DMS53 (cell line): ENCODE measurements at places on chromosomes 13 and 19.
A peak's percentile ranks its signal among the peaks of the same experiment; 100 is the strongest.

- no peak for DNase-seq
Measured at GRCh38 chr19:52219611-52220010, 29.8 kb downstream of the PPP2R1A start.

GRCh38 chr13:21673539-21673788 lies 2.6 kb downstream of the FGF9 start:
- no peak for DNase-seq

GRCh38 chr19:40594255-40594654 lies 6.9 kb upstream of the LTBP4 start:
- peak; percentile 80 for DNase-seq

DNA sequence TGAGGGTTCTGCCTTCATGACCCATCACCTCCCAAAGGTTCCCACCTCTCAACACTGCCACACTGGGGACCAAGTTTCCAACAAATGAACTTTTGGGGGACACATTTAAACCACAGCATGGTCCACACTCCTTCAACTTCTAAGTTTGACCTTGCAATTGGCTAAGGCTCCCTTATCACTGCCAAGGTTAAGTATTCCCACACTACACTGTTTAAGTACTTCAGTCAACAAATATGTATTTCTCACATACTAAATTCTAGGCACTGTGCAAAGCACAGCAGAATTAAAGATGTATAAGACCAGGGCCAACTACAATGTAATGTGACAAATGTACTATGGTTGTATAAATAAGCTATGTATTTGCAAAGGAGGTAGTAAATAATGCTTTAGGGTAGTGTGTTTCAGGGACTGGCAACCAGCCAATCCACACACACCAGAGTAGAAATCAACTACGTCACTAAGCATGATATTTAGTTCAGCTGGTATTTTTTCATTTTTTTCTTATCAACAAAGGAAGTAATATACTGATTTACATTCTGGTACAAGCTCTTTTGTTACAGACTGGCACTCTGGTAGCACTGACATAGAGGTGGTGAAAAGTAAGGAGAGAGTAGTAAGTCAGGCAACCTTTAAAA lies 12.2 kb downstream of the NUFIP1 start:
- DNase-seq = peak; percentile 10

GRCh38 chr19:41784312-41784711 lies 12.1 kb upstream of the CEACAM3 start:
- DNase-seq = no peak

- DNase-seq = peak; percentile 7
Measured at GRCh38 chr13:26220575-26220974, 1.5 kb downstream of the RNF6 start.

DNA sequence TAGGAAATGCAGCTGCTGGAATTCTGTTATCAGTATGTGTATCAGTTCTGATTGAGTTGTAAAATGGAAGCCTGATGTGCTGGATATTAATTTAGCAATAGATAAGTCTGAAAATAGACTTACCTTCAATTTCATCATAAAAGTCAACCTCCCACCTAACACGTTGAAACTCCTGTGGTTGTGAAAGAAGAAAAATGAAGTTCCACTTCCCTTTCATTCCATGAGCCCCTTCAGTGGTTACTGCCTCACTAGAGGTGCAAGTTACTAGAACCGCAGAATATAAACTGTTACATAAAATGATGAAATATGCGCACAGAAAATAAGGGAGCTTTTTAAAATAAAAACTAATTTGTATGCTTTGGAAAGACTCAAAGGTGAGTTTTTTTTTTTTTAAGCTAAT lies 249.2 kb downstream of the SHISA2 start:
- no peak for DNase-seq

GRCh38 chr13:114146629-114147028 lies 14.2 kb upstream of the RASA3 start:
- DNase-seq = peak; percentile 7

DNA sequence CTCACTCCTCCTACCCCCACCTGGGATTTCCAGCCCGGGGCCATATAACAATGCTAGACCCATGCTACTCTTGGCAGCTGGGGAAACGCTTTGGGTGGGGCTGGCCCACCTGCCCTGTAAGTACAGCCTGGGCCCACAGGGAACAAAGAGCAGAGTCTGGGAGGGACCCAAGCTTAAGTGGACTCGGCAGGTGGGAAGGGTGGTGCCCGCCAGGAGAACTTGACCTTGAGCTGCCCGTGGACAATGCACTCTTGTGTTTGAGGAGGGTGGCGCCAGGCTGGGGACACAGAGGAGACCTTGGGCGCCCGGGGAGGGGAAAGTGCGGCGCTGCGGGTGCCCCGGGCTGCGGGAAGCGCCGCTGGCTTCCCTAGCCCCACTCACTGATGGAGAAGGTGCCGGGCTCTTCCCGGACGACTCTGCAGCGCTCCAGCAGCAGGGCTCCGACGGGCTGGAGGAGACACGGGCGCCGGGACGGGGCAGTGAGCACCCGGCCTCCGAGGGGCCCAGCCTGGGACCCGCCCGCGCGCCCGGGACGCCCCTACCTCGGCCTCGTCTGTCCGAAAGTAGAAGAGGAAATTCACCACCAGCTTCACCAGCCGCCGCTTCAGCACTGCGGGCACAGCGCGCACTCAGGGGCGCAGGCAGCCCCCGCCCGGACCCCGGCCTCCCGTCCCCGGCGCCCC lies 607 bp downstream of the PLEKHJ1 start:
- DNase-seq = peak; percentile 71

DNA sequence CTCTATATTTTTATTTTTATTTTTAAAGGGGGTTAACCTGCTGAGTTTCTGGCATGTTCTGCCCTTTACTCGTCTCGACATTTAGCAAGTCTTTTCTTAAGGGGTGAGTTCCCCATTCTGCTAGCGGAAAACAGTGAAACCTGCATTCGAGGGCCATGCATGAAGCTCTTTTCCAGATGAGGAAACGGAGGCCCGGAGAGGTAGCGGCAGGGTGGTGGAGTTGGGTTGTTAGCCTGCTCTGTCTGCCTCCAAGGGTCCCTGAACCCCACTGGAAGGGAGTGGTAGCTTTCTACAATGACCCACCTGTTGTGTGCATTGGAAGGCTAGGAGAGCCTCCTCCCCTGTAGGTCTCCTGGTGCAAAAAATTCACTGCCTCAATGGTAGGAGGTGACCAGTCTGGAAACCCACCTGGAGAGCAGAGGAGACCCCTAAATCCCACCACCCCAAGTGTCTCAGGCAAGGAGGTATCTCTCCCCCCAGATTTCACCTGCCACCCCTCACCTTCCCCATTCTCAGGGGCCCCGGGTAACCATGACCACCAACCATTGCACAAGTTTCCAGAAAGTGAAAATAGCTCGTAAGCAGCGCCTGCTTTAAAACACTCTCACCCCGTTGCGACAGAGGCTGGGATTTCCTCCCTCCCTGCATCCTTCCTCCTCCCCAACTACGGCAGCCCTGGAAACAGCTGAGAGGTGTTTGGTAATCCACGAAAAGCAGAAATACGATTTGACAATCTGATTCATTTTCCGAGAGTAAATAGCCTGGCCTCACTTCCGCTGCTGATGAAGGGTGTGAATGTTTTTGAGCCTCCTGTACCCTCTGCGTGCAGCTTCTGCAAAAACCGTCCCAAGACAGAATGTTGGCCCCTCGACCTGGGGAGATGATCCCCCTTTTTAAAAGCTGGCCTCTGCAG lies 3.5 kb downstream of the KLF2 start:
- DNase-seq = peak; percentile 46

GRCh38 chr19:3057275-3057714 lies 5.0 kb downstream of the TLE5 start:
- no peak for DNase-seq

GRCh38 chr19:4980067-4980466 lies 11.2 kb downstream of the KDM4B start:
- DNase-seq = no peak

- DNase-seq = no peak
Measured at GRCh38 chr13:95865080-95865615, 188.1 kb downstream of the UGGT2 start.

GRCh38 chr13:59680429-59681024 lies 483.2 kb downstream of the DIAPH3 start:
- DNase-seq = peak; percentile 21

DNA sequence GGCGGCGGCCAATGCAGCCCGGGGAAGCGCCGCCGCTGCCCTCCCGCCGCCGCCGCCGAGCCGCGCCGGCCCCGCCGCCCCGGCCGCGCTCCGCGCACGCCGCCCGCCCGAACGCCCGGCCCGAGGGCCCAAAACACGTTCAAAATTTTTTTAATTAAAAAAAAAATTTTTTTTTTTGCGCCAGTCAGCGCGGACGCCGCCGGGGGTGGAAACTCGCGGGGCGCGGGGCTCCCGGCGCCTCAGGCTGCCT lies 468 bp downstream of the HMGB1 start:
- DNase-seq = no peak

- DNase-seq = no peak
Measured at GRCh38 chr13:33135097-33135496, 118.9 kb downstream of the KL start.

- peak; percentile 99 for DNase-seq
Measured at GRCh38 chr19:48501494-48502349, 9.9 kb downstream of the LMTK3 start.

GRCh38 chr13:98609756-98610155 lies 32.8 kb upstream of the STK24 start:
- no peak for DNase-seq

DNA sequence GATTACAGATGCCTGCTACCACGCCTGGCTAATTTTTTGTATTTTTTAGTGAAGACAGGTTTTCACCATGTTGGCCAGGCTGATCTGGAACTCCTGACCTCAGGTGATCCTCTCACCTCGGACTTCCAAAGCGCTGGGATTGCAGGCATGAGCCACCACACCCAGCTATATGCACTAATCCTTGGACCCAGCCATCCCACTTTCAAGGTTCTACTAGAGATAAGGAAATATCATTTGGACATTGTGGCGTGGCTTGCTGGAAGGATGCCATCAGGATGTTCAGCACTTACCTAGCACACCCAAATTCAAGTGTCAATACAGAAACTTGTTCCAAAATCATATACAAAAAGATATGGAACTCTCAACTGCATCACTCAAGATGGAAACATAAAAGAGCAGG lies 136.4 kb downstream of the ABCC4 start:
- DNase-seq = no peak

GRCh38 chr19:15463861-15464371 lies 428 bp downstream of the RASAL3 start:
- DNase-seq = no peak

DNA sequence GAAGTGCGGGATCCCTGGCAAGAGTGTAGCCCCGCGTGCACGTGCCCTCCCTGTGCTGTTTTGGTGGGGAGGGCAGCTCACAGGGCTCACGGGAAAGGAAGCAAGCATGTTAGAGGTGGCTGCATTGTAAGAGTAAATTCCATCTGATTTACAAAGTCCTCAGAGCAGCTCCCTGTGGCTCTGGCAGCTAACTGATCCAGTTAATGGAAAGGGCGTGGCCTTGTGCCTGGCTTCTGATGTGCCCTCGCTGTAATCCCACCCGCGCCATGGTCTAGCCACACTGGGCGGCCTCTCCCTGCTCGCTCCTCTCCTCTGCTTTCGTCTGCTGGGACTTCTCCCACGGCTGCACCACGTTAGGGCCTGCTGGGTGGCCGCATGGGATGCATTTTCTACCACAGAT lies 258.5 kb downstream of the FGF9 start:
- DNase-seq = no peak

DNA sequence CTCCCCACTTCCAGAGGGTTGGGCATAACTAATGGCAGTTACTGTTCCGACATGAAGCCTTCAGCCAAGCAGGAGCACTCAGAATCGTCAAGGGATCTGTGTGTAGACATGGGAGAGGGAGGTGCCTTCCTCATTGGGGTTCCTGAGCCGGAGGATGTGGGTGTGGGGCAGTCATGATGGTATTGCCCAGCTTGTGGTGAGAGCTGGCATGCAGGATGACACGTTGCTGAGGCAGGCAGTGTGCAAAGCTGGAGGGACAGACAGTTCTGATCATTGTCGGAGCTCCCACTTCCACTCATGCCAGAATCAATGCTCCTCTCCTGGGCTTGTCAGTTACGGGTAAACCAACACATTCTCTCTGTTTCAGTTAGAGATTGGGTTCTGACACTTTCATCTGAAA lies 83.9 kb upstream of the TSC22D1 start:
- no peak for DNase-seq

GRCh38 chr13:98917116-98917515 lies 60.7 kb downstream of the DOCK9 start:
- no peak for DNase-seq

GRCh38 chr19:33416307-33417215 lies 43.1 kb downstream of the CEBPG start:
- peak; percentile 88 for DNase-seq

GRCh38 chr13:58461217-58461616 lies 829.7 kb downstream of the PCDH17 start:
- DNase-seq = no peak
